ENCODE measurements at places on chromosomes 5 and 9.

DNA sequence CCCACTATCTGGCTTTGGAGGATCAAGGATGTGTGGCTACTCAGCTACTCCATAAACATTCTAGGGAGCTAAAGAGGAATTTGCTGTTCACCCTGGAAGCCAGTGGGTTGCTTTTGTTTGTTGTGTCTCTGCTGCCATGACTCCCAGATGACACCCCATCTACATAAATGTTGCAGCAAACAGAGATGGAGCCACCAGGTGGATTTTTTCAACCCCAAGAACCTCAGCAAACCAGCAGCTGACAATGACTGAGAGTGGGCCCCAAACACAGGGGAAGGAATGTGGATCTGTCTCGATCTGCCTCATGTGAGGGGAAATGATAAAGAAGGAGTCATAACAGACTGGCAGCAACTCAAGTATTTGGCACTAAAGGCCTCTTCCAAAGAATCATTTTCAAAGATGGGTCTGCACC lies 132.7 kb upstream of the TNC start:
- DNase-seq = no peak

DNA sequence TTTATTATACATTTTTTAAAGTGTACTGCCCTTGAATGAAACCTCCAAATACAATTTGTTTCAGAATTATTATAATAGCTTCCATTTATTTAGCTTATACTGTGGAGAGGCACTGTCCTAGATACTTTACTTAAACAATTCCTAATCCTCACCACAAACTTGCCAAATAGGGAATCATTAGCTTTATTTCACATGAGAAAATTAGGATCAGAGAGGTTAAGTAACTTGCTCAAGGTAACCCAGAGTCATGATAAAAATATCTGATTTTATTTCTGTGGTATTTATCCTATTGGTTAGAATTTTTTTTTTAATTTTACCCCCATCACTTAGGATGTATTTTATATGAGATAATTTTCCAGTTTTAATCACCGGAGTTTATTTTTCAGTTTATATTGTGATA lies 78.4 kb downstream of the ADGRV1 start:
- no peak for DNase-seq

GRCh38 chr5:66511491-66511890 lies 84.7 kb upstream of the MAST4 start:
- DNase-seq = no peak

GRCh38 chr5:121693864-121694263 lies 157.8 kb upstream of the FTMT start:
- no peak for DNase-seq

GRCh38 chr5:174344335-174344734 lies 298.8 kb downstream of the NSG2 start:
- no peak for DNase-seq

DNA sequence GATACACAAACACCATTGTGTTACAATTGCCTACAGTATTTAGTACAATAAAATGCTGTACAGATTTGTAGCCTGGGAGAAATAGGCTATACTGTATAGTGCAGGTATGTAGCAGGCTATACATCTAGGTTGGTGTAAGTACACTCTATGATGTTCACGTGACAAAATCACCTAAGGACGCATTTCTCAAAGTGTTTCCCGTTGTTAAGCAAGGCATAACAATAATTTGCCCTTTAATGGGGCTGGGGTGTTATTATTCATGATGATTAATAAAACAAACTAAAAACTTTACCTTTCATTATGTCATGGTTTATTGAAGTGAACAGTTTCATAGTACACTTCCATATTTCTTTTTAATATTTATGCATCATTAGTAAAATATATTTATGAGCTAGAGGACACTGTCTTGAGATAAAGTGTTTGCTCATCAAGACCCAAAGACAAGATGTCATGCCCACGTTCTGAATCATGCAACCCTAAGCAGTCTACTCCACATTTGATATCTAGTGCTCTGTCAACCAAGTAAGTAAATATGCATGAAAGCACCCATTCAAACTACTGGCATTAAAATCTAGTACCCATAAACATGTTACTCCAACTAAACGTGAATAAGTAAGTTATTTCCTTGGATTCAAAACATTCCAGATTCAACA lies 220.5 kb downstream of the NR2F1-AS1 start:
- DNase-seq = no peak

- DNase-seq = no peak
Measured at GRCh38 chr5:56465769-56466135, 232.6 kb upstream of the ANKRD55 start.

DNA sequence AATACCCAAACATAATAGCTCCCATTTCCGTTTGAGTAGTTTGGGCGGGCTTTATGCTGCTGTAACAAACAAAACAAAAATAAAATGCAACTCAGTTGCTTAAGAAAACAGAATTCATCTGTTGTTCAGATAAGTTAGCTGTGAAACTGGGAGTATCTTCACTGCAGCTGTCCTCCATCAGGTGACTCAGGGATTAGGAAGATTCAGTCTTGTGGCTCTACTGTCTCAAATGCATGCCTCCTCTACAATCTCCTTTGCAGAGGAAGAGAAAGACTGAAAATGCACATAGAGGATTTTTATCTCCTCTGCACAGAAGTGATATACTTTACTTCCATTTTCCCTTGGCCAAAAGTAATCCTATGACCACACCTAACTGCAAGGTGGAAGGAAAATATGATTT lies 883.7 kb downstream of the PTPRD start:
- DNase-seq = no peak

DNA sequence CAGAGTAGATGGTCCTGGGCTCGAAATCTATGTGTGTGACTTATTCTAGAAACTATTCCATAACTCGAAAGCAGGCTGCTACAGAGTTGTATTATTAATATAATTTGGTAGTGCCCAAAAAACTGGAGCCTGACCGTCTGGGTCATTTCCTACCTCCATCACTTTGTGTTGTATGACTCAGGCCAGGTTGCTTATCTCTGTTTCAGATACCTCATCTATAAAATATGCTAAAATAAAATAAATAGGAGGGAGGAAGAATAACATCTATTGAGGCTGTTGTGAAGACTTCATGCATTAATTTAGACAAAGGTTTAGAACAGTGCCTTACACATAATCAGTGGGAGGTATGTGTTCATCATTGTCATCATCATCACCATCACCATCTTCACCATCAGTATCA lies 57.7 kb downstream of the PDE4D start:
- DNase-seq = no peak

DNA sequence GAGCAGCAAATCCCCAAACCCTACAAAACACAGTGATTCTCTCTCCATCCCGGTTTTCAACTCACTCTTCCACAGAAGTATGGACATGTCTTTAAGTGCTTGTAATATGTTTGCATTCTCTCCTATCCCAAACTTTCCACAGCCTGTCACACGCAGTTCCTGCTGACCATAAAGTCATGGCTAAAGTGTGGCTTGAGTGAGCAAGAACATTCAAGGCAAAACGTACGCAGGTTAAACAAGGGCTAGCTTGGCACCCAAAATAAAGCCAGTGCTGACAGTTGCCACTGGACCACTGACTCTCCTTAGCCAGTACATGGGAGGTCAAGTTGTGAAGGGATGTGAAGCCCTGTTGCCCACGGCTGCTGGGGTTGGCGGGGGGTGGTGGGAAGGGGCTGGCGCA lies 211.1 kb upstream of the IRX1 start:
- no peak for DNase-seq

- DNase-seq = no peak
Measured at GRCh38 chr9:102047549-102047948, 309.1 kb upstream of the GRIN3A start.

DNA sequence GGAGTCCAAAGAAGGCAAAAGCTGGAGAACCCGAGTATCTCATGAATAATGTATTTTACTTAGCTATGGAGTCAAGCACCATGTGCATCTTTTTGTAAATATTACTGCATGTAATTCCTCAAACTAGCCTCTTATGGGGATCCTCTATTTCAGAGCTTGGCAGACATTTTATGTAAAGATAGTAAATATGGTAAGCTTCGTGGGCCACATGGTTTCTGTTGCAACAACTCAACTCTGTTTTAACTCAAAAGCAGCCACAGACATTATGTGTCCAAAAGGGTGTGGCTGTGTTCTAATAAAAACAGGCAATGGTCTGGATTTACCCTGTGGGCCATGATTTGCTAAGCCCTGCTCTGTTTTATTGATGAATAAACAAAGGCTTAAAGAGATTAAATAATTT lies 17.3 kb downstream of the DAPK1 start:
- DNase-seq = no peak

DNA sequence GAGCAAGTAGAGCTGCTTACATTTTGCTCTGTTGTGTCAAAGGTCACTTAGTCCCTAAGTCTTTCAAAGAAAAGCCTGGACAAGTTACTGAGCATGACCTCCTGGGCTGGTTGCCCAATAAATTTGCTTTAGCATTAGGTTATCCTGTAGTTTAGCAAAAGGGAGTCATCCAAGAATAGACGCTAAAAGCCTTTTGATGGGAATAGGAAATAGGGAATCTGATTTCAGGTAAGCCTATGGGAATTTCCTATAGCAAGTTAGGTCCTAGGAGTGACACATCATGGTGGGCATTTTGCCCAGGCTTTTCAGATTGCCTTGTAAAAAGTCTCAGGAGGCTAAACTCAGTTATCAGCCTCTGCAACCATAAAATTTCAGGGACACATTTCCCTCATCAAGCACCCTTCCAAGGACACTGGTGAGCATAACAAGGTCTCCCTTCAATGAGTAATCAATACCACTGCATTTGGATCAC lies 67.6 kb upstream of the RANBP3L start:
- DNase-seq = no peak

Data from NCI-H1092 (cell line).